ENCODE measurements at places on chromosomes 1 and 21.

DNA sequence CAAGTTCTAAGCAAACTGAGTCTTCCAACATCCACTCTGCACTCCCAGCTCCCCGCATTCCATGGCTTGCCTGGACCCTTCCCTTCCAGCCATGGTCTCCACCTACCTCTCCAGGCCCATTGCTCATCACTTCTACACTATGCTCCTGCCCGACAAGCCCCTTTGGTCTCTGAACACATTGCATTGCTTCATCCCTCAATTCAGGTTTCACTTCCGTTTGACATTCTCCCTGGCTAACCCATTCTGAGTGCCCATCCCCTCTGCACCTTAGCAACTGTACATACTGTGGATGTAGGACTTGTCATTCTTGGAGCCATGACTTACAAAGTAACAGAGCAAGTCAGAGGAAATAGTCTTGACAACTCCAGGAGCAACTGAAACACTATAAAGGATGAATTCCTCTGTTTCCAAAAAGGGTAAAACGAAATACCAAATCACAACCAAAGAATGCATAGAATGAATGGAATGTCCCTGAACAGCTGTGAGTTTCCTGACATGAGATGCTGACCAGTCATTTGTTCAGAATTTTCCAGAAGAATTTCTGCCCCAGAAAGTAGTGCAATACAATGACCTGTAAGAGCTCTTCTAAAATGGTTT is 66.7 kb downstream of the KCNJ6 start:
- no peak for DNase-seq

GRCh38 chr21:39176271-39176709 is 7.0 kb downstream of the PSMG1 start:
- no peak for DNase-seq

GRCh38 chr1:180234369-180235076 is 4.5 kb downstream of the LHX4 start:
- no peak for DNase-seq

- no peak for DNase-seq
Observed at GRCh38 chr1:170618421-170618820, 45.5 kb upstream of the PRRX1 start.

DNA sequence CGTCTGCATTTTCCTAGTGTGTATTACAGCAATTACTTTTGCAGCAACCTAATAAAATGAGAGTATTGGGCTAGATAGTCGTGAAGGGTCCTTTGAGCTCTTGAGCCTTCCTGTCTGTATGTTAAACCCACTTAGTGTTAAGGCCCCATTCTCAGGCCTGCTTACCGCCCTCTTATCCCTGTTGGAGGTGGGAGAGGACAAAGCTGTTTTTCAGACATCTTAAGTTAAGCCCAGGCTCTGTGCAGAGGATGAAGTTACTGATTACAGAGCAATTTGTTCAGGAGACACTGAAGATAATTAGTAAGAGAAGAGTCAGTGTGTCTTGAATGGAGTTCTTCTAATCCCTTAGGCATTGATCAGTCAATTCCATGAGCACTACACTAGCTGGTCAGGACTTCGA is 114.6 kb downstream of the UCK2 start:
- DNase-seq: no peak

DNA sequence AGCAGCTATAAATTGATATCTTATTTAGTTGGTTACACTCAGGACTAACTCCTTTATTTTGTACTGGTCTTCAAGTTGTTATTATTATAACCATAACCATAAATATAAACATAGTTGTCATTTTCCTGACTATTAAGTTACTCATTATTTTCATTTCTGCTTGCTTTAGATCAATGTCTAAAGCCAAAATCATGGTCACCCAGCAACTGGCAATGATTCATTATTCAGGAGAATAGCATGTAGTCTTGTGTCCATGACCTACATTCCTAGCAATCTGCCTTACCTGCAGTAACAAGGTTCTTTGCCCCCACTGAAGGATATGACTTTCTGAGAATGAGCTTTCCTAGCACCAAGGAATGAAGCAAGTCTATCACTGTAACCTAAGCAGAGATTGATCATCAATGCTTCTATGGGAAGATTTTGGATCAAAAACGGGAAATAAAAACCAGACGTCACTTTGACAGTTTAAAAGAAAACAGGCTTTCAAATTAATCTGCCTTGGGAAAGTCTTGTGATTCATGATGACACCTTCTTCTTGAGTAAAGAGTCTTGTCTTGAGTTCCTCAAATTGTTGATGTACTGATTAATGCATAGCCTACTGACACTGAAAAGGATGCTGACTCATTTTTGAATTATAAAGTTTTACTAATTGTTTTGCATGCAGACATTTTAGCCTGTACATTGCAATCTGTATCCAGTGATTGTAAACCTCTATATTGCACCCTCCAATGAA is 203.3 kb upstream of the IVNS1ABP start:
- DNase-seq: no peak

DNA sequence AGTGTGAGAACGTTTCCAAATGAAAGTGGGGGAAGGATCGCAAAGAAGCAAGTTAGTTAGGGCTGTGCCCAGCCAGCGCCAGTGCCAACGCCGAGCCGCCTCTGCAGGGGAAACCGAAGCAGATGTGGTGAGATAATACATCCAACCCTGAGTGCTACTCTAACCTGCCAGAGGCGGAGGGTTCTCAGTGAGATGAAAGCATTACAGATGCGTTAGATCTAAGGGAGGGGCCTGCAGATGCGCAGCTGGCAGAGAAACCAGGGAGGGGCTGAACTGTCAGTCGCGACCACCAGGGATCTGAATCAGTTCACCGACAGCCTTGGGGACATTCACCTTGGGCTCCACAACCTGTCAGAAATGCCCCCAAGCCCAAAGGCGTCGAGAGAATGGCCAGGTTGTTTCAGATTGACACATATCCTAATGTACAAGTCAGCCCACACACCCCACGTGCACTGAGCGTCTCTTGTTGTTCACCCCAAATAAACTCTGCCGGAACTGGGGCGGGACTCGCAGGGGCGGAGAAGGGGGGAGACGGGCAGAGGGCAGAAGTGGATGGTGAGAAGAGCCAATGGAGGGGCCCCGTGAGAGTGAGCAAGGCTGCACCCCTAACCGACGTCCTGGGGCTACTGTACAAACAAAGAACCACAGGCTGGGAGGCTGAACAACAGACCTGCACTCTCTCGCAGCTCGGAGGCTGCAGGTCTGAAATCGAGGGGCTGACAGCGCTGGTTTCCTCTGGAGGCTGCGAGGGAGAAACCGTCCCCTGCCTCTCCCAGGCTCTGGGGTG is 8.7 kb upstream of the UMODL1 start:
- DNase-seq: peak; percentile 78

DNA sequence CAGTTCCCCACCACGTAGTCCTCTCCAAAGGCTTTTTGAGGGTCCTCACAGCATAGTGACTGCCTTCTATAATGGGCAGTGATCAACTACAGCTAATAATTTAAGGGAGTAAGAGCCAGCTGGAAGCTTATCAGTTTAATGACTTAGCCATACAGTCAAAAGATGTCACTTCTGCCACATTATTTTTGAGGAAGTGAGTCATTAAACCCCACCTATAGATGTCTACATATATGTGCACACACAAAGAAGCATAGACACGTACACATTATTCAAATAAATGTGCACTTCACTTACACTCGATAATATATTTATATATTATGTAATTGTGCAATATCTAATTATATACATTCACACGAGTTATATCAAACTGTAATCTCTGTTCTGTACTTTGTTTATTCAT is 1704.7 kb downstream of the KCNT2 start:
- DNase-seq: no peak

- peak; percentile 41 for DNase-seq
Observed at GRCh38 chr1:112957133-112957812, 1.3 kb upstream of the SLC16A1 start.

GRCh38 chr1:3618881-3619671 is 5.7 kb upstream of the TPRG1L start:
- peak; percentile 76 for DNase-seq

GRCh38 chr1:85275701-85276214 is 674 bp downstream of the BCL10 start:
- DNase-seq: peak; percentile 26

GRCh38 chr21:36913247-36914169 is 53.0 kb downstream of the HLCS start:
- no peak for DNase-seq

GRCh38 chr1:3940081-3940753 is 40.1 kb upstream of the C1orf174 start:
- no peak for DNase-seq

DNA sequence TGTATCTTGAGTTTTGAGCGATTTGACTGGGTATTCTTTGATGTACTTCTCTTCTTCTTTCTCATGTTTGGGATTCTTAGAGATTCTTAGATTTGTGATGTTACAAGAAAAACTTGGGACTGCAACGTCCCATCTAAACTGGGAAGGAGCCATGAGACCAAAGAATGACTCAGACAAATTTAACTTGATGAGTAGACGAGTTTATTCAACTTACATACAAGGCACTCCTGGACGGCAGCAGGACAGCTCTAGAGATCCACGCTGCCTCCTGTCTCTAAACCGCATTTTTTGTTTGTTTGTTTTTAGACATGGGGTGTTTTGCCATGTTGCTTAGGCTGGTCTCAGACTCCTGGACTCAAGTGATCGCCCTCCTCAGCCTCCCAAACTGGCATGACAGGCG is 137.1 kb downstream of the PIK3R3 start:
- no peak for DNase-seq

- DNase-seq: peak; percentile 78
Observed at GRCh38 chr1:209755926-209756614, at the start of gene TRAF3IP3. TSS of gene TRAF3IP3 (plus strand) at chr1:209756053. CDS start at chr1:209760040, 3,987 bp downstream.

DNA sequence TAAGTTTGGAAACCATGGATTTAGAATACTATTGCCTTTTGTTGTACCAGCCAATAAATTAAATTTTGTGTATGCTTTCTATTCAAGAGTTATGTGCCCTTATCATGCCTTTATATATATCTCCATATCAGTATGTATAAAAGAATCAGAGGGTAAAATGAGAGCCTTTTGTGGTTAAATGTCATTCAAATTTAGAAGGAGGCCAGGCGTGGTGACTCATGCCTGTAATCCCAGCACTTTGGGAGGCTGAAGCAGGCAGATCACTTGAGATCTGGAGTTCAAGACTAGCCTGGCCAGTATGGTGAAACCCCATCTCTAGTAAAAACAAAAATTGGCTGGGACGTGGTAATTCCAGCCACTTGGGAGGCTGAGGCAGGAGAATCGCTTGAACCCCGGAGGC is 88.9 kb downstream of the XPR1 start:
- DNase-seq: no peak

- no peak for DNase-seq
Observed at GRCh38 chr1:196977278-196977677, at the start of gene CFHR5. TSS of gene CFHR5 (plus strand) at chr1:196977556. CDS start at chr1:196977665, 109 bp downstream.

DNA sequence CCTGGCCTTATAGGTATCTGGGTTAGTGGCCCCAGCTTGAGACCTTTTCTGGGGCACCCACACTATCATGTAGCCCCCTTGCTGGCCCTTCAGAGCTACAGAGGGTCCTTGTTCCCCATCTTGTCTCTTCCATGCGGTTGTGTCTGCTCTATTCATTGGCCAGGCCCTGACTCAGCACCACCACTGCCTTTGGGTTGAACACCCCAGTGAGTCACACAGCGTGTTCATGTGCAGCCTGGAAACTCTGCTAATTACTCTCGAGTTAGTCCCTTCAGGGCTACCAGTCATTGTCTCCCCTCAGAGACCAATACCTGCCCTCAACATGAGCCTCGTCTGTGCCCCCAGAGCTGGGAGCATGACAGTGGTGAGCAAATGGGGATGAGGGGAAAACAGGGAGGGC is 28.2 kb upstream of the IKBKE start:
- DNase-seq: no peak

DNA sequence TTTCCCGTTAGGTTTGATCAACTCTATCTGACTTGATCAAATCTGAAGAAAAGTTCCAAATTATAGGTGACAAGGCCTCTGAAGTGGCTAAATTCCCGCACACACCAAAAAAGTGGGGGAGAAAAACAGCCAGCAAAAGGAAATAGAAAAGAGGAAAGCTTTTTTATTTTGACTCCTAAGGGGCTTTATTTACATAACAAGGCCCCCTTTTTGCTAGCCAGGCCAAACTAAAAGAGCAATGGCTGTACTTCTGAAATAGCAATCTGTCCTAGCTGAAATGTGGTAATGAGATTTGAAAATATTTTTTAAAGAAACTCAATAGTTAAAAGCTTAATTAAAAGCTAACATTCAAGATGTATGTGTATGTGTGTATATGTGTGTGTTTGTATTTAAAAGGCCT is 311.5 kb upstream of the POGK start:
- DNase-seq: no peak

DNA sequence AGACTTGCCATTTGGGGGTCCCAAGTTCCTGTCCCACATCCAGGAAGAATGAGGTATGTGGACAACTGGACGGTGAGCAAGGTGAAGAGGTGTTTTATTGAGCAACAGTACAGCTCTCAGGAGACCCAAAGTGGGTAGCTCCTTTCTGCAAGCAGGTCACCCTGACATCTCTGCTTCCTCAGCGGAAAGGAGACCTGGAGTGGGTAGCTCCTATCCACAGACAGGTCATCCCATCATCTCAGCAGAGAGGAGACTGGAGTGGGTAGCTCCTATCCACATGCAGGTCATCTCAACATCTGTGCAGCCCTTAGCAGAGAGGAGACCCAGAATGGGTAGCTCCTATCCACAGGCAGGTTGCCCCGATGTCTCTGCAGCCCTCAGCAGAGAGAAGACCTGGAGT is 13.8 kb upstream of the FNBP1L start:
- no peak for DNase-seq

DNA sequence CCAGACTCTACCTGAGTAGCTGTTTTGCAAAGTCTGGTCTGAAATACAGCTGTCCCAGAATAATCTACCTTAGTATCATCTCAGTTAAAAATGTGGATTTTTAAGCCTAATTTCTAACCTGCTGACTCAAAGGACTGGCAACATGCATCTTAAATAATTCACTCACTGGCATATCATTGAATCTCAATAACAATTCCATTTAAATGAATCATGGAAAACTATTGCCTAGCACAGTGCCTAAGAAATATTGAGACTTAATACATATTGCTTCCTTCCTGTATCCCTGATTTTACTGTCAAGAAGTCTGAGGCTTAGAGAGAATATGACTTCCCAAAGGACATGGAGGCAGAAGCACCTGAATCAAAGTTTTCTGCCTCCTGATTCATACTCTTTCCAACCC is 3.1 kb downstream of the CCDC190 start:
- DNase-seq: no peak

GRCh38 chr1:169696273-169697100 is 14.9 kb downstream of the SELL start:
- DNase-seq: no peak

DNA sequence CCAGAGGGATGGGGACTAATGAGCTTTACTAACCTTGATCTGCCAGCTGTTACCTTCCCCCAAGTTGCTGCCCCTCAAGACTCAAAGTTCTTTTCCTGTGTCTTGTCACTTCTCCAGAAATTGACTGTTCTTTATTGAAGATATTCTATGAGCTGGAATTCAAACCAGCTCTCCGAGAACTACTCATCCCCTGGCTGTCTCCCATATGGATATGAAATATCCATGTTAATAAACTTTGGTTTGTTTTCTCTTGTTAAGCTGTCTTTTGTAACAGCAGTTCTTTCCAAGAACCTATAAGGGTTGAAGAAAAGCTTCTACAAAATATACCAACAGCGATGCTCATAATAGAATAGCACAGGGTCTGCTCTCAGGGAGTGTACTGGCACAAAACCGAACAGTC is 77.0 kb downstream of the CAMK2N1 start:
- no peak for DNase-seq

GRCh38 chr1:207282058-207282457 is 39.4 kb upstream of the CD55 start:
- no peak for DNase-seq

- no peak for DNase-seq
Observed at GRCh38 chr1:183723571-183723970, 70.5 kb upstream of the APOBEC4 start.

GRCh38 chr1:226287587-226287986 is 21.4 kb downstream of the LIN9 start:
- DNase-seq: no peak

Measured in activated naive CD4-positive, alpha-beta T cell treated with Interleukin-2 at 50 U/mL for 16 hours (primary cell).